T-helper 2 cell treated with Interferon-gamma antibody and Interleukin-4, amounts not matched to agents 5 μg/mL and 100 μg/mL, for 36 hours (primary cell): ENCODE measurements at places on chromosomes 1 and 21.

DNA sequence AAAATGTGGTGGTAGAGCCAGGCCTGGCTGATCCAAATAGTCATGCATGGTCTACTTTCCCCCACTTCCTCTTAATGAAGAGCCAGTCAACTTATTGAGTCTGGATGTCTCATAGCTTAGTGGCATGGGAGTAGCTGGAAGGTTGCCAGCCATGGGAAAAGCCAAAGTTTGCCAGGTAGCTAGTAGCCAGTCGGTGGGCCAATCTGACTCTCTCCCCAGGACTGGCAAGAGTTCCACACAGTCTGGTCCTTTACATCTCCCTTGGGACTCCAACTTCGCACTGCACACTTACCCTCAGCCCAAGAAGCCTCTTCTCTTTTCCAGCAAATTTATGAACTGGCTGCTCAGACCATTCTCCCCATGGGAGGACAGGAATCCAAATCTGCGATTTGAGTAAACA, 8.3 kb downstream of the WARS2 start:
- no peak for DNase-seq

DNA sequence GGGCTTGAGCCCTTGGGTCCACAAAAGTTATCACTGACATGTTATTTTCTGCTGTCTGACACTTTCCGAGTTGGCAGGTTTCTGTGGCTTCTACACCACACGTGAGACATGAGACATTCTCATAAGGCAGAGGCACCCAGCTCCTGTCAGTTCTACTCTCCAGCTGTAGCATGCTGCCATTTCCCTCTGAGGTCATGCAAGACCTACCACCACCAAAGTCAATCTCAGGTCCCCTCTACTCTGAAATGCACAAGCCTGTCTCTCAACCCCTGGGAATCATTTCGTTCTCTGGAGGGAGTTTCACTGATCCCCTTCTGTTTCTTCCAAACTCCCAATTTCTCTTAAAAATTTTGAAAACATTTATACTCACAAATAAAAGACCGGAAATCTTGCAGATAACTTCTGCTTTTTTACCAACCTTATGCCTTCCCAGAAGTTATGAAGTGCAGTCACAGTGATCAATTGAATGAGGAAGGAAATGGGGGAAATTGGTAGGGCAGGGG, 39.5 kb upstream of the CR2 start:
- peak; percentile 52 for DNase-seq

DNA sequence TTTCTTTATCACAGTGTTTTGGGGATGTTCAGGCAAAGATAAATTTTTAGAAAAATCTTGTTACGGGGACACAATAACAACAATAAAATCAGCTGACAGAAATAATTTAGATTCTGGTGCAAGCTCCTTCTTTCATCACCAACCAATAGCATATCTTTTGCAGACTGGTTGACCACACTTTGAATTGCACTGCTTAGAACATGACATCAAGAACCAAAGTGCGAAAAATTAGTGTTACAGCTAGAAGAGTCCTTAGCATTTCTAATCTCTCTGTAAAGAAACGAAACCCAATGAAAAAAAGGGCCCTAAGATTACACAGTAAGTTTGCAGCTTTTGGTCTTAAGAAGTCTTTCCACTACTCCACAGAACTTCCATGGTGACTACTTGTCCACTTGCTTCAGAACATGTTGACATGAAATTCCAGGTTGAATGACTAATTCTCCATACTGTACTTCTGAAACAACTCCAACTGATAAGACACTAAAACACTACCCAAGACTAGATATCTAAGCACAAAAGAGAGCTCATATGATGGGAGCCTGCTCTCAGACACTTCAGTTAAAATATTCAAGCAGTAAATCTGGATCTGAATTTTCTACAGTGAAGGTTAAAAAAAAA, 31.3 kb downstream of the XKR8 start:
- DNase-seq: no peak

GRCh38 chr1:3074297-3074741, 5.3 kb downstream of the PRDM16 start:
- no peak for DNase-seq

GRCh38 chr1:94668528-94668927, 127.0 kb upstream of the F3 start:
- no peak for DNase-seq
